ENCODE measurements at places on chromosomes 12 and 14. TPM values are rescaled to one million over a fixed set of nuclear protein-coding genes. Genes with fewer than 3 reads are reported as not detected.

GRCh38 chr12:116164250-116165035 is 113.0 kb downstream of the MED13L start:
- peak; percentile 31 for DNase-seq
- H3K4me3 ChIP-seq = no peak overlapping the region
- no peaks in the 10 kb centered on the region for H3K36me3 ChIP-seq
- H3K4me1 ChIP-seq = peaks cover 11% of the 10 kb centered on the region
- no peaks in the 10 kb centered on the region for H3K27me3 ChIP-seq

DNA sequence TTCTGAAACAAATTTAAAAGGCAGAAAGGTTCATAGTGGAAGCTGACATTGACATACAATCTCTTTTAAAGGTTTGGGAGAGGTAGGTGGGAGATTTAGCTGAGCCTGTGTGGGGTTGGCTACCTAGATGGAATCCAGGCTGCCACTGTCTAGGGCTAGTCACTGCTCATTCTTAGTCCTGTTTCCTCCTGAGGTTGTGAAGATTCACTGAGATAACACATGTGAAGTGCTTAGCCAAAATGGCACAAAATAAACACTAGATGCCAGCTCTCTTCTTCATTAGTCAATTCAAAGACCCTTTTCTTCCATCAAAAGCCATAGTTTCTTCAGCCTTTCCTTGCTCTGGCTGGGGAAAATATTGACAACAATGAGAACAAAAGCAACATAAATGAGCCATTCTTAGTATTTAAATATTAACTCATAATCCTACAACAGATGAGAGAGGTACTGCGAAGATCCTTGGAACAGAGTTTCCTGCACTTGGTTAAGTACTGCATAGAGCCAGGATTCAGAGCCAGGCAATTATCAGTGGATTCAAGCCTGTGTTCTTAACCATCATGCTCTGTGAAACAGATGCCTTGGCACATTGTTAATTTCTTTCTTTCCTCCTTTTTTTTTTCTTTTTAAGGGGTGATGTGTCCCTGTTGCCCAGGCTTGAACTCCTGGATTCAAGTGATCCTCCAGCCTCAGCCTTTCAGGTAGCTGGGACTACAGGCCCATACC is 3.5 kb downstream of the MYF6 start:
- DNase-seq = no peak
- H3K4me3 ChIP-seq = no peak overlapping the region
- H3K4me1 ChIP-seq = no peaks in the 10 kb centered on the region
- H3K36me3 ChIP-seq = no peaks in the 10 kb centered on the region

DNA sequence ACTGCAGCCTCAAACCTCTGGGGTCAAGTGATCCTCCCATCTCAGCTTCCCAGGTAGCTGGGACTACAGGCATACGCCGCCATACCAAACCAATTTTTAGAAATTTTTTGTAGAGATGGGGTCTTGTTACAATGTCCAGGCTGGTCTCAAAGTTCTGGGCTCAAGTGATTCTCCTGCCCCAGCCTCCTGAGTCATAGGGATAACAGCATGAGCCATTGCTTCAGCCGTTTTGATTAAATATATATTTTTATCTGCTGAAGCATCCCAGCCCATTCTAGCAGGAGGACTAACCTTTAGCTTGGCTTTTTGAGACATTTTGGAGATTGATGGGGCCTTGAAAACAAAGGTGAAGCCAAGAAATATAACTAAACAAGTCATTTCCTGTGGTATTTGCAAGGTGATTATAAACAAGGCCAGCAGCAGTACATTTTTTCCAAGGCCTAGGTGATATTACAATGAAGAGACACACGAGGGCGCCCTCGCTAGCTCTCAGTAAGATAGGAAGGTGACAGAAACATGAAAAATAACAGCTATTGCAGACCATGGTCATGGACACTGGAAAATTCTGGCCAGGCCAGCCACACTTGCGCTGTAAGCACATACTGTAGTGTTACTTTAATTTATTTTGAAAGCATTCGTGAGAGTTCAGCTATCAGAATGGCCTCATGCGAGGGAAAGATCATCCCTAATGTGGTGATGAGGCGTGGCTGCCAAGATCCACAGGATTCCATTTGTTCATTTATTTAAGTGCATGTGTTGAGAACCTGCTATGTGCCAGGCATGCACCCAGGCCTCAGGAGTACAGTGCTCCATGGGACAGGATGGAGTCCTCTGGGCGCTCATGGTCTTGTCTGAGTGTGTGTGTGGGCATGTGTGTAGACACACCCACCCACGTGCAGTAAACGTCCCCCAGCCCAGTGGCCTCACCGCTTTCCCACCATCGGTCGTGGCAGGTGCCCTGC is 63.5 kb downstream of the DGLUCY start:
- no peak overlapping the region for H3K27ac ChIP-seq
- no peaks in the 10 kb centered on the region for H3K4me1 ChIP-seq
- peak; percentile 58 for DNase-seq
- H3K36me3 ChIP-seq = peaks cover 2% of the 10 kb centered on the region
- H3K27me3 ChIP-seq = no peaks in the 10 kb centered on the region
- no peak overlapping the region for H3K4me3 ChIP-seq

- no peak overlapping the region for H3K27ac ChIP-seq
- H3K36me3 ChIP-seq = peaks cover 13% of the 10 kb centered on the region
- no peak for DNase-seq
- H3K27me3 ChIP-seq = no peaks in the 10 kb centered on the region
Observed at GRCh38 chr14:91202234-91202974, 42.1 kb downstream of the GPR68 start.

GRCh38 chr14:47541662-47542061 is 133.7 kb downstream of the MDGA2 start:
- H3K4me1 ChIP-seq = no peaks in the 10 kb centered on the region
- DNase-seq = no peak
- no peaks in the 10 kb centered on the region for H3K36me3 ChIP-seq
- no peaks in the 10 kb centered on the region for H3K27me3 ChIP-seq

GRCh38 chr14:90400904-90401561 is 4.2 kb downstream of the CALM1 start:
- DNase-seq = no peak
- no peak overlapping the region for H3K27ac ChIP-seq
- peaks cover 12% of the 10 kb centered on the region for H3K4me1 ChIP-seq
- peaks cover 20% of the 10 kb centered on the region for H3K36me3 ChIP-seq

GRCh38 chr14:68749487-68750475 is 43.1 kb downstream of the ZFP36L1 start:
- peak; percentile 49 for DNase-seq
- H3K27me3 ChIP-seq = no peaks in the 10 kb centered on the region
- no peak overlapping the region for H3K27ac ChIP-seq
- peaks cover 3% of the 10 kb centered on the region for H3K4me1 ChIP-seq
- H3K4me3 ChIP-seq = no peak overlapping the region

DNA sequence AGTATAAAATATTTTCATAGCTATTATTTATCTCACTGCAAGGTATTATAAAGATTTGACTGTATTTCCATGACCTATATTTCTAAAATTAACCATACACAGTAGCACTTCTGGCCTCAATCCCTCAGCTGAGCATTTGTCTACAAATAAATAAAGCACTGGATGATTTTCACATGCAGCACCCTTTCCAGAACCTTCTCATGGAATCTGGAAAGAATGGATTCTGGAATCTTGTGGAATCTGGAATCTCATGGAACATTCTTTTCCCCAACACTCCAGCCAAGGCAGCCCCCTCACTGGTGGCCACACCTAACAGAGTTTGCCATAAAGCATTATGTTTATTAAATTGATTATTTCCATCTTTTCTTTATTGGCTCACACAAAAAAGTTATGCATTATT is 199.2 kb downstream of the MSRB3 start:
- DNase-seq = no peak
- H3K36me3 ChIP-seq = no peaks in the 10 kb centered on the region
- no peak overlapping the region for H3K27ac ChIP-seq
- H3K27me3 ChIP-seq = no peaks in the 10 kb centered on the region

DNA sequence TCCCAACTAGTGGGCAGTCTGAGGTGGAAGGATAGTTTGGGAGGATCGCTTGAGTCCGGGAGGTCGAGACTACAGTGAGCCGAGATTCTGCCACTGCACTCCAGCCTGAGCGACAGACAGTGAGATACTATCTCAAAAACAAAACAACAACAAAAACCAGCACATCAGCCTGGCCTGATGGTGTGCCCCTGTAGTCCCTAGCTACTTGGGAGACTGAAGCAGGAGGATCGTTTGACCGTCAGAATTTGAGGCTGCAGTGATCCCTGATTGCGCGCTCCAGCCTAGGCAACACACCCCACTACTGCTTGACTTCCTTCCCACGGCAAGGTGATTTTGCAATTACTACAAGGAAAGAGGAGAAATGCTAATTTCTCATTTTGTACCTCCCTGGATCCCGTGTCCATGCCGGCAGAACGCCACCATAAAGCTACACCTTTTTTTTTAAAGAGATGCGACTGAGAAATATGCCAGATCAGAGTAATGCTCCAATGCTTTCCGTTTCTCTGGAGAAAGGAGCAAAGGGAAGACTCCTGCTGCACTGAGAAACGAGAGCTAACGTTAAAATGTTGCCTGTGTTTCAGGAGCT is 672 bp upstream of the SCFD1 start:
- peaks cover 4% of the 10 kb centered on the region for H3K36me3 ChIP-seq
- peak overlapping the region; percentile 97 for H3K27ac ChIP-seq
- H3K4me1 ChIP-seq = peaks cover 2% of the 10 kb centered on the region
- H3K4me3 ChIP-seq = peak overlapping the region; percentile 99
- peak; percentile 29 for DNase-seq
- no peaks in the 10 kb centered on the region for H3K27me3 ChIP-seq

DNA sequence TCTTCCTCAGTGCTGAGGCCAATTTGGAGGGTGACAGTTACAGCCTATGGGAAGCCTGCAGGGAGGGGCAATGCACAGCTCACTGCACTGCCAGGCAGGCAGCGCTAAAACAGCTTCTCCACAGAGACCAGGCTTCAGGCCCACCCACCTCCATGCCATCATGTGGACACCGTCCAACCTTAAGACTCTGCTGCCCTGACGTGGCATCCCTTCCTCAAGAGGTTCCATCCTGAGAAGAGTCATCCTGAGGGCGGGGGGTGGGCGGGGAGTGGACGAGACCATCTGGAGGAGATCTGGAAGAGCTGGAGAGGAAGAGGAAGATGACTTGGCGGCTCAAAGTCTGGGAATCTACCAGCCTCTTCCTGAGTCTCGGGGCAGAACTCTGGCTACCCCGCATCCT is 8.4 kb upstream of the ACVRL1 start:
- H3K4me1 ChIP-seq = no peaks in the 10 kb centered on the region
- H3K36me3 ChIP-seq = no peaks in the 10 kb centered on the region
- H3K27me3 ChIP-seq = no peaks in the 10 kb centered on the region
- no peak overlapping the region for H3K4me3 ChIP-seq
- peak; percentile 80 for DNase-seq
- H3K27ac ChIP-seq = no peak overlapping the region

DNA sequence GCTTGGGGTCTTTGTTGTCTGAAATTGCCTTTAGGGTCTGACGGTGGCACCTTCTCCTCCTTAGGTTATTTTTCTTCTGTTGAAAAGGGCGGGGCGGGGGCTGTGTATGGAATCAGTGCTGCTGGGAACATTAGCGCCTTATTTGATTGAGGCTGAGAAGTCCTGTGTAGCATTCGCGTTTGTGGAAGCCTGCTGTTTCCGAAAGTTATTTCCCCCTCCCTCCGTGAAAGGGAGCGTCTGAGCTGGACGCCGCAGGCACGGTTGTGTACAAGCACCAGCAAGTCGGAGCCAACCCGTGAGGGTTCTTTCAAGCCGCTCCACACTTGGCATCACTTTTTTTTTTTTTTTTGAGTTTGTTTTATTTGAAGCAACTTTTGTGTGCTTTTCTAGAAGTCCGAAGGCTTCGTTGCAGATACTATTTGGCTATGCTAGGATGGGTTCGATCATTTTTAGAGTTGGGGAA is 1.1 kb downstream of the SYNE2 start:
- H3K36me3 ChIP-seq = no peaks in the 10 kb centered on the region
- no peak overlapping the region for H3K27ac ChIP-seq
- peak; percentile 56 for DNase-seq
- H3K4me3 ChIP-seq = peak overlapping the region; percentile 35

- peak; percentile 17 for DNase-seq
- no peaks in the 10 kb centered on the region for H3K27me3 ChIP-seq
- no peaks in the 10 kb centered on the region for H3K4me1 ChIP-seq
- no peak overlapping the region for H3K4me3 ChIP-seq
- H3K27ac ChIP-seq = no peak overlapping the region
Observed at GRCh38 chr14:23481362-23481970, 12.0 kb downstream of the NGDN start.

- H3K4me3 ChIP-seq = no peak overlapping the region
- DNase-seq = no peak
- H3K36me3 ChIP-seq = no peaks in the 10 kb centered on the region
- no peaks in the 10 kb centered on the region for H3K27me3 ChIP-seq
- H3K4me1 ChIP-seq = no peaks in the 10 kb centered on the region
- H3K27ac ChIP-seq = no peak overlapping the region
Observed at GRCh38 chr14:98189511-98189910, 1082.5 kb downstream of the BCL11B start.

DNA sequence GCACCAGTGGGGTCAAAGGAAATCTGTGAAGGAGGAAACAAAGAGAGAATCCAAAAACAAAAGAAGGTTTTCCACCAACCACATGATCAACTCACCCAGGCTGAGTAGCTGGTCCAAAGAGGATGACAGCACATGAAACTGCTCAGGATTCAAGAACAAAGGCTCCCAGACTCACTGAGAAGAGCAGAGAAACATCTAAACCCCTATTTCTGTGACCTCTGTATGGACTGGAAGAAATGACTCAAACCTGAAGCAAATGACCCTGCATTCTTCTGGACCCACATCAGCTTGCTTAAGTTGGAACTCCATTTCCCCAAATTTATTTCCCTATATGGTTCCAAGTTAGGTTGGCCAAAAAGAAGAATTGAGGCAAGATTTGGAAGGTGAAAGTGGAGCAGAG is 26.3 kb downstream of the TC2N start:
- no peak for DNase-seq
- H3K4me1 ChIP-seq = no peaks in the 10 kb centered on the region
- no peaks in the 10 kb centered on the region for H3K36me3 ChIP-seq
- peaks cover 14% of the 10 kb centered on the region for H3K27me3 ChIP-seq
- no peak overlapping the region for H3K27ac ChIP-seq
- H3K4me3 ChIP-seq = no peak overlapping the region

DNA sequence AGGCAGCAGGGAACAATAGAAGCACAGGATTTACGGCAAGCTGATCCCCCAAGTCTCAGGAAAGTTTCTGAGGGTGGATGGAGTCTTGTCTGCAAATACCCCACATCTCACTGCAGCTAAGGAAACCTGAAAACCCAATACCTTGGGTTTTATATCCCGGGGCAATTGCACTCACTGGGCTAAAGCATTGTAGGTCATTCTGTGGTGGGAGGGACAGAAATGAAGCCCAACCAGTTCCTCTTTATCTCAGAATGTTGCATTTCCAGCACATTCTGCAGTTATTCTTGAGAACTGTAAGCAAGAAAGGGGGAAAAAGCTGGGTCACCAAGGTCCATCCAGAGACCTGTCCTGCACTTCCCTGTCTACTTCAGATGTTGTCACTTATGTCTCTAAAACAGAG is 39.8 kb downstream of the C12orf42 start:
- no peaks in the 10 kb centered on the region for H3K36me3 ChIP-seq
- H3K4me1 ChIP-seq = no peaks in the 10 kb centered on the region
- no peaks in the 10 kb centered on the region for H3K27me3 ChIP-seq
- no peak overlapping the region for H3K27ac ChIP-seq
- no peak for DNase-seq
- H3K4me3 ChIP-seq = no peak overlapping the region

Gene KLHL33
- 1.5 TPM for total RNA-seq

Gene WDHD1
- total RNA-seq = 8.6 TPM

Gene IL22
- total RNA-seq = not detected

Gene AMDHD1
- total RNA-seq = 0.33 TPM

Gene IL31
- total RNA-seq = not detected

Gene HNRNPA1
- total RNA-seq = 305 TPM
